Kidney tubule cell (primary cell): ENCODE measurements at places on chromosomes 3 and 15.
A peak's percentile ranks its signal among the peaks of the same experiment; 100 is the strongest.

DNA sequence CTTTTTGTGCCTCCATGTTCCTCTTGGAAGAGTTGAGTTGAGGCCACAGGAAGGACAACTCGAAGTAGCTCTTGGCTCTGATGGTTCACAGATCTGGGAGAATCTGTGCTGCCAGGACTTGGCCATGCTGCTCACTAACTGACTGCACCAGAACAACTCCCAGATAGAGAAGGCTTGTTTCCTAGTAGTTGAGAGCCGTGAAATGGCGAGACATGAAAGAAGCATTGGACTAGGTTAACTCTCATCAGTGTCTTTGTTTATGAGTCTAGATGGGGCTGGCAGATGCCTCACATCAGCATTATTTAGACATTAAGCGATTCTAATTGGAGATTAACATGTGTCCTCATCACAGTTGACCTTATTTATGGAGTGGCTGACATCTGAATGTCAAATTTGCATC is 92.9 kb upstream of the AGBL1 start:
- no peak for DNase-seq

GRCh38 chr15:98786717-98787116 is 138.4 kb downstream of the IGF1R start:
- DNase-seq, result peak; percentile 55

- DNase-seq, result no peak
Observed at GRCh38 chr3:140848666-140849065, 93.0 kb upstream of the SLC25A36 start.

DNA sequence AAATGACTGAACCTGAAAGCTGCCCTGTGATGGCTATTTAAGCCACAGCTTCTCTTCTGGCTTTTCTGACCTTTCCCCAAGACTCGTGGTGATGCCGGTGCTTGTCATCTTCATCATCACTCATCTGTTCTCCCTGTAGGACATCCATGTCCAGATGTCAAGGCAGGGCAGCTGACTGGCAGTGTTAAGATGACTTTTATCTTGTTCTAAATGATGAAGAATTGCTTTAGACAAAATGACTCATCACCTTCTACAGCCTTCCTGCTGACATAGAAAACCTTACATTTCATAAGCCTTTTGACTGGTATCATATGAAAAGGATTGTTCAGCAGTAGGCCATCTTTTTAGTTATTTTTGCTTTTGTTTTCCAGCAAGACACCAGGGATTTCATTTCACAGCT is 67.0 kb upstream of the GPR149 start:
- DNase-seq, result no peak

- DNase-seq, result no peak
Observed at GRCh38 chr3:133475245-133476010, 75.6 kb downstream of the BFSP2 start.

- no peak for DNase-seq
Observed at GRCh38 chr15:91679447-91679846, 174.1 kb upstream of the SLCO3A1 start.

DNA sequence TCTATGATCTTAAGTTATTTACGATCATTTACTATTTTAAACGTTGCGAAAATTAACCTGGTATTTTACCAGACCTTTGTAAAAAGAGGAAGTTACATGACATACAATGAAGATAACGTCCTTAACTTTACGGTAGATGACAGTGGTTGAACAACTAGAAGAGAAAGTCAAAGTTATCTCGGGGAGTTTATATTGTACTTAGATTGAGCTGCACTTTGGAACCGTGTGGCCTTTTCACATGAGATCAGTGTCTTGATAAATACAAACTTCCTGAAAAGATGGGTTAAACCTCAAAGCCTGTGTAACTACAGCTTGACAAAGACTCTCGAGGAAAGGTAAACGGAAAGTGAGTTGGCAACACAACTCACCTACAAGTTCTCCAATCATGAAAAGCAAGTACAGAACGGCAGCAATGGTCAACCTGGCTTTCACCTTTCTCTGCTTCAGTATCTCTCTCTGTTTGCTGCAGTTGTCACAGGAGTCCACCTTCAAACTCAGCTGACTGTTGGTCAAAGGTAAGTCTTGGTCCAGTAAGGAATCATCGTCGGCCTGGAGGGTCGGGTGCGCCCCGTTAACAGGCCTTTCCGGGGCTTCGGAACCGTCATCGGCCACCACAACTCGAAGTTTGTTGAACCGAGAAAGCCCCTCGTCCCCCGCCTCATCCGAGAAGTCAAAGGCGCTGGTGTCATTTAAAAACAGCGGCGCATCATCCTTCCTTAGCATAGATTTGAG is 793 bp downstream of the SLC30A4 start:
- peak; percentile 29 for DNase-seq

- DNase-seq, result no peak
Observed at GRCh38 chr3:96416549-96417255, 397.7 kb upstream of the EPHA6 start.

DNA sequence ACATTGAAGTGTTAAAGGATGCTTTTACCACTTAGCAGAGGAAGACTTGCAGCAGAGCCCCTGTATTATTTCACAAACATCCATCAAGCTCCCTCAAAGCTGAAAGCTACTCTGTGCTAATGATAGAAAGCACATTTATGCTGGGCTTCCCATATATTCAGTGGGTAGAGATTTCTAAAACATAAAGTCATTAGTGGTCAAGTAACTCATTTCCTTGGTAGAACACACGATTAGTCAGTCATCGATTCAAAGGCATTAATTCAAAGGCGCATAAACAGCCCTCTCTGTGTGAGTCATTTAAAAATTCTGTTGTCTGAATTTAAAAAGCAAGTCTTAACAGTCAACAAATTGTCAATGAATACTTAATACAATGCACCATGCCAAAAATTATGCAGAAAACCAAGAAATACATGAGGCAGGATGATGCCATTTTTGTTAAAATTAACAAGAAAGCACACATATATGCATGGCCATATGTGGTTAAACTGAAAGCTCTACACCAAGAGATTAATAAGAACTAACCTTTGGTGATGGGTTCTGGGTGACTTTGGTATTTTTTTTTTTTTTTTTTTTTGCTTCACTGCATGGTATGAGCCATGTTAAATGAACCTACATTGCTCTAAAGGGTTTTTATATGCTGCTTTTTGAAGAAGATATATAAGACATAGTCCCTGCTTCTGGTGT is 61.7 kb downstream of the LDHAL6B start:
- DNase-seq, result peak; percentile 80

DNA sequence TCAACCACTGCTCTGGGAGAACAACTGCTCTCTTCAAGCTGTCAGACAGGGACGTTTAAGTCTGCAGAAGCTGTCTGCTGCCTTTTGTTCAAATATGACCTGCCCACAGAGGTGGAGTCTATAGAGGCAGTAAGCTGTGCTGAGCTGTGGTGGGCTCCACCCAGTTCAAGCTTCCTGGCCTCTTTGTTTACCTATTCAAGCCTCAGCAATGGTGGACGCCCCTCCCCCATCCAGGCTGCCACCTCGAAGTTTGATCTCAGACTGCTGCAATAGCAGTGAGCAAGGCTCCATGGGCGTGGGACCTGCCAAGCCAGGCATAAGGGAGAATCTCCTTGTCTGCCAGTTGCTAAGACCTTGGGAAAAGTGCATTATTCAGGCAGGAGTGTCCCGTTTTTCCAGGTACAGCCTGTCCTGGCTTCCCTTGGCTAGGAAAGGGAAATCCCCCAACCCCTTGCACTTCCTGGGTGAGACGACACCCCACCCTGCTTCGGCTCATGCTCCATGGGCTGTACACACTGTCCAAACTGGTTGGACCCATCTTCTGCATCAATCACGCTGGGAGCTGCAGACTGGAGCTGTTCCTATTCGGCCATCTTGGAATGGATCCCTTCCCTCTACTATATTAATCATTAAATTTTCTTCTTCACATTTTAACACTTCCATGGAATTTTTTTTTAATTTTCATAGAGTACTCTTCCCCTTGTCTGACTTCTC is 167.0 kb upstream of the UBE2E2 start:
- peak; percentile 14 for DNase-seq

DNA sequence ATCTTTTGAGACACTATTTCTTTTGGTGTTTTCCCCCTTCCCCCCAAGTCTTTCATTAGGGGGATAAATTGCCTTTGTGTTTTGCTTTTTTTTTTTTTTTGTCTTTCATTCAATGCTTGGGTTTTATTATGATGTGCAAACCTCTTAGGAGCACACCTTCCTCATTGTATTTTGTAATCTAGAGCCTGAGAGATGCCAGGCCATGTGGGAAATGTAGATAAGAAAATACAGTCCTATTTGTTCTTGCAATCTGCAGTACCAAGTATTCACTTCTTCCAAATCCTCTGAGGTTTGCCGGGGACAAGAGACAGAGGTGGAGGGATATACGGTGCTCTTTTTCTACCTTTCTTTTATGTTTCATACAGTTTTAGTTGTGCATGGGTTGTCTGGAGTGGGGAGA is 66.7 kb downstream of the LARS2 start:
- no peak for DNase-seq

DNA sequence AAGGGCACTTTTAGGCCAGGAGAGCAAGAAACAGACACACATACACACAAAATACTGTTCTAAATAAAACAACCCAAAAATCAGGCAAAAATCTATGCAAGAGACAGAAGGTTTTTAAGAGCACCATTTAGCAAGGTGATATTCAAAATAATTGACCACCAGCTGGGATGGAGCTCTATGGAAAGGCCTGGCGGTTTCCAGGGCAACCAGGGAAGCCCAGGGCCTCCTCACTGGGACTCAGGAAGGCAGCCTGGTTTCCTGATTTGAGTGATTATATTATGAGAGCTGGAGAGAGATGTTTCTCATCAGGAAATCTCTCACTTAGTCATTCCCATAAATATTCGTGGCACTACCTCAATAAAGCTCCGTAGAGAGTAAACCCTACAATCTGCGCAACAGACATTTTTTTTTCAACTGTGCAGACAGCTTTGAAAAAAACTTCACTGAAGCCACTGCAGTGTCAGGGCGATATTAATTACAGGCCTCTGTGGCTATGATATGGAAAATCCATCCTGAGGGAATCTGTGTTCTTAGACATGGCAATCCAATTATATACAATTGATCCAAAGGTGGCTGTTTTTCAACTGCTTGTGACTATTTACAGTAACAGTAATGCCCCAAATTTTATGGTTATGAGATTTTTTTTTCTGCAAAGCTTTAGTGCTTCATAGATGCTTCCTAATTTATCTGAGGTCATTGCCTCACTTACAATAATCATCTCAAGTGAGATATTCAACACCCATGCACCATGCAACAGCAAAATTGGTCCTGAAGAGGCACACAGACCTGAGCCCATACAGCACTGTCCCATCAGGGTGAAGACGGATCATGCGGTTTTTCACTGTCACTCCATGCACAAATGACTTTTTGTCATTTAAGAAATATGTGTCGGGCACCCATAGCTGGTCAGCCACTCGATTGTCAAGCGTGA is 152.1 kb downstream of the GABRB3 start:
- no peak for DNase-seq

- DNase-seq, result peak; percentile 8
Observed at GRCh38 chr3:90136456-90137191, 1029.2 kb downstream of the EPHA3 start.

DNA sequence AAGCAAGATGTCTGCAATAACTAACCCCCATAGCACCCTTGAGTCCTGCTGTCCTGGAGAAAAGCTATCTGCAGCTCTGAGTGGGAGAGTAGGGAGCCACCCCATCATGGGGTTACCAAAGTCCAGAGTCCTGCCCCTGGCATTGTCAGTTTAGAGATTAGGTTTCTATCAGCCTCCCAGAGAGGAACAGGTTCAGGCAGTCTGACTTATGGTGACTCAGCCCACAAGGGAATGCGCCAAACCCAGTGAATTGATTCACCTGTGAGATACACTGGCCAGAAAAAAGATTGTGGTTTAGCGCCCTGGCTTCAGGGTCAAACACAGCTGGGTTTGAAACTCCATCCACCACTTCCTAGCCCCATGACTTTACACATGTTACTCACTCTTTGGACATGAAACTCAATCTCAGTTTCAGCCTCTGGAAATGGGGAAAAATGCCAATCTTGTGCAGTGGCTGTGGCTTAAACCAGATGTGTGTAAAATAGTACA is 263.6 kb upstream of the HES1 start:
- peak; percentile 99 for DNase-seq

DNA sequence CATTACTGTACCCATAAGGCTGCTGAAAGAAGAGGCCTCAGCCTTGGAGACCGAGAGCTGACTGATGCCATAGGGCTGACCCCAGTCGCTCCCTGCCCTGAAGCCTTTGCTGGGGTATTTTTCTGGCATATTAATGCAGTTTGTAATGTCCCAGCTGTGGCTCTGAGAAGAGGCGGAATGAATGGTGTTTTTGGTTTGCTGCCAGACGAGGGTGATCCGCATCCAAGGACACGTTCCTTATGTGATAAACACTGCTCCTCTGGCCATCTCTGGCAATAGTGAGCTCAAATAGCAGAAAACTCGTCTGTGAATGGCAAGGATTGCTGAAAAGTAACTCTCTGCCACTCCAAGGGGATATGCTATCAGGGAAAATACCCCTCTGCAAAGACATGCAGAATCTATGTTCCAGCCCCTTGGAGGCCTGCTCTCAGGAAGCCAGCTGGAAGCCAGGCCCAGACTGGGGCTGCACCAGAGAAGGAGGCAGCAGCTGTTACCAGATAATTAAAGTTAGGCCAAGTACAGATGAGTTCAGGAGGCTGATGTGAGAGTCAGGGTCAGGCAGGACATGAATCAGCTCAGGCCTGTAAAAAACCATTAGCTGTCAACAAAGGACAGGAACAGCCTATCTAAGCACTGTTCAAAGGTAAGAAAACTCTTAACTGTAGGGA is 28.9 kb upstream of the KLHL6 start:
- no peak for DNase-seq

- DNase-seq, result peak; percentile 92
Observed at GRCh38 chr3:14143271-14144225, 18.7 kb downstream of the TMEM43 start.

DNA sequence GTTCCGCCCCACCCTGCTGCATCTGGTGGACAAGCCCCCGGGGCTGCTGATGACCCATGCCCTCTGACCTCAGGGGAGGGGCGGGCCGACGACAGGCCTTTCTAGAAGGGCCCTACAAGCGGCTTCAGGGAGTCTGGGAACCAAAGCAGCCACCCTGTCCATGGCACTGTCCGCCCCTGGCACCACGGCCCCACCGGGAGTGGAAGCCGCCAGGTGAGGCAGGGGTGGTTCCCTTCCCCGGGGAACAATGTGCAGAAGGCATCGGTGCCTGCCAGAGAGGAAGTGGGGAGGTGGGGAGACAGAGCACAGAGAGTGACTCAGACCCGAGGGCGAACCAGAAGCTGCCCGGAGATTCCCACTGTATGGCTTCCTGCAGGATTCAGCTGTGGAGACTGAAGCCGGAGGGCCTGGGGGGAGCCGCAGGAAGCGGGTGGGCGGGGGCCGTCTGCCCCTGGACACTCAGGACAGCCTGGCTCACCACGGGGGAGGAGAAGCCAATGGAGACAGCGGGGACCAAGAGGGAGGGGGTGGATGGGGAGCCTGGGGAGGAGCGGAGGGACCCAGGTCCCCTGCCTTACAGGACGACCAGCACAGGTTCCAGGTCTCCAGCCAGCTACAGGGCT is 134.0 kb downstream of the TPRA1 start:
- peak; percentile 91 for DNase-seq
